ENCODE measurements at places on chromosomes 1 and 21. TPM values are rescaled to one million over a fixed set of nuclear protein-coding genes. Genes with fewer than 3 reads are reported as not detected.
A peak's percentile ranks its signal among the peaks of the same experiment; 100 is the strongest.

The RAB25 gene
- total RNA-seq: 51.4 TPM

The TCHHL1 gene
- total RNA-seq: not detected

The FAM163A gene
- total RNA-seq: not detected

The S100A13 gene
- total RNA-seq: 225 TPM

The CFAP126 gene
- 3.4 TPM for total RNA-seq

The ITLN2 gene
- total RNA-seq: not detected

DNA sequence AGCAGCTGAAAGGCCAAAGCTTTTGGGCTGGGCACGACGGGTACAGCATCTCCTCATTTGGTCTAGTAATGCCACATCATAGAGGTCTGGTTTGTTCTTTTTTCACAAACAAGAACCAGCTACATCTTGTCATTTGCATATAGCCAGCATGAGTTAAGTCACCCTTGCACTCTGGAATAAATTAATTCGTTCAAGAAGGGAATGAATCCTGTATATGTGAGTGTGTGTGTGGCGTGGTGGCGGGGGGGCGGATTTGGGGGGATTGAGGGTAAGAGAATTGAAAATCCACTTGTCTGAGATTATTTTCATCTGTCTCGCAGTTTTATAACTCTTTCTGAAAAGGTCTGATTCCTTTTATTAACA lies 380.0 kb upstream of the CAMK1G start:
- H3K36me3 ChIP-seq: no peaks in the 10 kb centered on the region
- H3K4me1 ChIP-seq: peaks cover 2% of the 10 kb centered on the region
- no peak overlapping the region for H3K4me3 ChIP-seq

- no peaks in the 10 kb centered on the region for H3K36me3 ChIP-seq
- no peak for DNase-seq
- H3K4me3 ChIP-seq: no peak overlapping the region
- no peaks in the 10 kb centered on the region for H3K4me1 ChIP-seq
- H3K27ac ChIP-seq: no peak overlapping the region
Measured at GRCh38 chr1:222889440-222889839, 74.6 kb downstream of the DISP1 start.

DNA sequence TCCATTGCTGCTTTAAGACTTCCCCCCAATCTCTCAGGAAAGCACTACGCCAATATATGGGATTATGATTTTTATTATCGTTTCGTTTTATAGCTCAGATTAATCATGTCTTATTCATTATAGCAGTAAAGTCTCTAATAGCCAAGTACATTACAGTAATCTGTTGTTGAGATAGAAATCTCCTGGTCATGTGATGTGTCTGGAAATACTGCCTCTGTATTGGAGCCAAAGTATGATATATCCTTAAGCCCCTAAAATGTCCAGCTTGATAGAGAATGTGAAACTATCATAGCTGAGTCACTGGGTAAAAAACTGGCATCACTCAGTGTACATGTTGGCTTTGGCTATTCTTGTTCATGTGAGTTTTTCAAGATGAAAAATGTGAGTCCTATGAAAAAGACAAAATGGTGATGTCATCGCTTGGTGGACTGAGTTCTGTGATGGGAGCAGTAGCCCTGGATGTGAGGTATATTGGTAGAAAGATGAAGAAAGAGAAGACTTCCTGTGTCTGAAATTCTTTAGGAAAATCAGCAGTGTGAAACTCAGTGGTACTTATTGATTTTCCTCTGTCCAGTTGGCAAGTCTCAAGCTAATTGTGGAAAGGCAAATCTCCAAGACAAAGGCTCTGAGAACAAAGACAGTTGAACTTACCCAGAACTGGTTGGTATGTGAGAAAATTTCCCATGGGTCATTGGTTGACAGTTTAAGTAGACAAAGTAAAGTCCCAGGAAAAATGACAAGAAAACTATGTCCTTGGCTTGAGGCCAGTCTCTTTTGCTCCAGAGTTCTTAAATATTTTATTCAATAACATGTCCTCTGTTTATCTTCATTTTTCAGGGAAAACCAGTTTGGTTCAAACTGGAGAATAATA lies 76.2 kb downstream of the BRINP2 start:
- no peaks in the 10 kb centered on the region for H3K4me1 ChIP-seq
- no peak for DNase-seq
- H3K4me3 ChIP-seq: no peak overlapping the region
- no peaks in the 10 kb centered on the region for H3K27me3 ChIP-seq
- H3K36me3 ChIP-seq: no peaks in the 10 kb centered on the region
- H3K27ac ChIP-seq: no peak overlapping the region

DNA sequence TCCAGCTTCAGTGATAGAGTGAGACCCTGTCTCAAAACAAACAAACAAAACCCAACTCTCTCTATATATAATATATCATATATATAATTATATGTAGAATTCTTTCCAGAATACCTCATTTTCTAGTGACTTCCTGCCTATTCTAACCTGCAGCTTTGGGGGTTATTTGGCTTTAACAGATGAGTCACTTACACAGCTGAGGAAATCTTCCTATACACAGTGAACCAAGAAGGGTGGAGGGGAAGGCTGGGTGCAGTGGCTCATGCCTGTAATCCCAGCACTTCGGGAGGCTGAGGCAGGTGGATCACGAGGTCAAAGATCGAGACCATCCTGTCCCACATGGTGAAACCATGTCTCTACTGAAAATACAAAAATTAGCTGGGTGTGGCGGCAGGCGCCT lies 9.2 kb downstream of the RAB29 start:
- H3K36me3 ChIP-seq: peaks cover 6% of the 10 kb centered on the region
- DNase-seq: no peak
- H3K4me3 ChIP-seq: no peak overlapping the region
- H3K27me3 ChIP-seq: no peaks in the 10 kb centered on the region
- no peak overlapping the region for H3K27ac ChIP-seq

DNA sequence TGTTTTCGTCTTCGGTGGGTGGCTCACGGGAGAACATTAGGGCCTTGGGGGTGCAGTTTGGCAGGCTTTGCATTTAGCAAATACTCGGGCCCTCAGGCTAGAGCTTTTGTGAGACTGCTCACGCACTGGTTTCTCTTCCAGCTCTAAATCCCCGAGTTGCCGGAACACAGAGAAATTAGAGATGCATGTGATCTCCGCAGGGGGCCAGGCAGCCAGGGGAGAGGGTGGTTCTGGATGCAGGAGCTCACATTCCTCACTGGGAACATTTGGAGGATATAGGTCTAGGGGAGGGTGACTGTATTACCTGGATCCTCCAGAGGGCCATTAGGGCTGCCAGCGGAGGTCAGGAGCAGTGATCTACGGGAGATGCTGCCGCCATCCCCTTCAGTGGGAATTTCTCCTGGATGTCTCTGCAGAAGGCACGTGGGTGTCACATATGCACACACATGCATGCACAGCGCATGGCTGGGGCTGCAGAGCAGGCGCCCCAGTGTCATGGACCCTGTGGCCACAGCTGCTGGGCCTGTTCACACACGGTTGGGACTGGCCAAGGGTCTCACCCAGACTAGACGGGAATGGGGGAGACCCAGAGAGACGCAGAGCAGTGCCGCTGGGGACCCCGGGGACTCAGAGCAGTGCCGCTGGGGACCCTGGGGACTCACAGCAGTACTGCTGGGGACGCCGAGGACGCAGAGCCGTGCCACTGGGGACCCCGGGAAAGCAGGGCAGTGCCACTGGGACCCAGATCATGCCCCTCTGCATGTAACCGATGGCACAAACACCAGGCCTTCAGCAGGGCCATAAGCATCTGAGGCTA lies 258.7 kb downstream of the CAMTA1 start:
- H3K36me3 ChIP-seq: no peaks in the 10 kb centered on the region
- no peaks in the 10 kb centered on the region for H3K27me3 ChIP-seq
- H3K27ac ChIP-seq: no peak overlapping the region
- no peak for DNase-seq

DNA sequence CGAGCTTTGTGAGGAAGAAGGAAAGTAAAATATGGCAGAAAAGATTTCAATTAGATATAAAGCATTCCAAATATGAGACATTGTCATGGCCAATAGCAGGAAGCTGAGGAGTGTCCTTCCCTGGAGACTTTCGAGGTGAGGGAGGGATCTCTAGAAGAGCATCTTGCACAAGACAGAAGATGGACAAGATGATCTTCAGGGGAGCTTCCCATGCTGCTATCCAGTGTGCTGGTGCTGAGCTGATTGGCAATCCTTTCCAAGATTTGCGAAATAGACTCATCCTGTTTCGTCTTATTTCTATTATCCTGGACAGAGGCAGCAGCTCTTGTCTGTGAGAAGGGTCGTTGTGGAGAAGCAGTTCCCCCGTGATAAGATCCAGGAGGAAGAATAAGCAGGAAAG lies 342.0 kb upstream of the CAMK1G start:
- no peak overlapping the region for H3K4me3 ChIP-seq
- DNase-seq: no peak
- no peaks in the 10 kb centered on the region for H3K27me3 ChIP-seq
- H3K36me3 ChIP-seq: no peaks in the 10 kb centered on the region

GRCh38 chr1:21639594-21640041 lies 29.5 kb downstream of the RAP1GAP start:
- H3K27ac ChIP-seq: peak overlapping the region; percentile 95
- H3K36me3 ChIP-seq: peaks cover 4% of the 10 kb centered on the region
- H3K4me3 ChIP-seq: no peak overlapping the region
- no peaks in the 10 kb centered on the region for H3K27me3 ChIP-seq

- no peaks in the 10 kb centered on the region for H3K27me3 ChIP-seq
- H3K4me1 ChIP-seq: no peaks in the 10 kb centered on the region
- H3K4me3 ChIP-seq: no peak overlapping the region
- no peak overlapping the region for H3K27ac ChIP-seq
- no peak for DNase-seq
Measured at GRCh38 chr1:209432443-209432825, 151.1 kb upstream of the CAMK1G start.

GRCh38 chr1:44270686-44271628 lies 57.7 kb downstream of the DMAP1 start:
- H3K4me3 ChIP-seq: no peak overlapping the region
- no peak overlapping the region for H3K27ac ChIP-seq
- no peak for DNase-seq

GRCh38 chr1:156508205-156508954 lies 7.8 kb upstream of the MEF2D start:
- H3K27ac ChIP-seq: peak overlapping the region; percentile 43
- H3K4me3 ChIP-seq: no peak overlapping the region
- no peaks in the 10 kb centered on the region for H3K36me3 ChIP-seq
- peaks cover 19% of the 10 kb centered on the region for H3K4me1 ChIP-seq
- DNase-seq: no peak
- H3K27me3 ChIP-seq: no peaks in the 10 kb centered on the region

GRCh38 chr21:35046263-35046624 lies 2.9 kb downstream of the RUNX1 start:
- no peak for DNase-seq
- no peaks in the 10 kb centered on the region for H3K4me1 ChIP-seq
- H3K27me3 ChIP-seq: no peaks in the 10 kb centered on the region
- no peak overlapping the region for H3K27ac ChIP-seq

DNA sequence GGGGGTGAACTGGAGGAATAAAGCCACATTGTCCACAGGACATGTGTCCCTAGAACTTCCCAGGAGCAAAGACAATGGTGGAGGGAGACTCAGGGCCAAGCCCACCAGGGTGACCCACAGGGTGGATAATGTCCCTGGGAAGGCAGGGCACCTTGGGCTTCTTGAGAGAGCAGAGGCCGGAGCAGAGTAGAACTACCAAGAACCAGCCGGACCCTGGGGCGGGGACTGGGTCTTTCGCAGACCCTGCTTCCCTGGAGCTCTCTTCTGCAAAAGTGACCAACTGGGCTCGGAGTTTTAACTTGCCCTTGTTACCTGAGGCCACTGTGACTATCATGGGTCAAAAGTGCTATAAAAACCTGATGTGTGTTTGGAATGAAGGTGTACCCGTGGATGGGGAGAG lies 875 bp upstream of the FAM3B start:
- no peaks in the 10 kb centered on the region for H3K36me3 ChIP-seq
- peak overlapping the region; percentile 59 for H3K4me3 ChIP-seq
- no peak for DNase-seq
- H3K27ac ChIP-seq: no peak overlapping the region
- H3K27me3 ChIP-seq: no peaks in the 10 kb centered on the region
